ENCODE measurements at places on chromosomes 3 and 15.

GRCh38 chr3:112496366-112497067 is 2.8 kb downstream of the BTLA start:
- no peak for DNase-seq

GRCh38 chr3:192597506-192597905 is 129.8 kb downstream of the FGF12 start:
- no peak for DNase-seq

- no peak for DNase-seq
Measured at GRCh38 chr3:156666073-156666472, 8.3 kb upstream of the TIPARP start.

- no peak for DNase-seq
Measured at GRCh38 chr3:13877911-13878280, 2.0 kb downstream of the WNT7A start.

- DNase-seq, result no peak
Measured at GRCh38 chr3:18609187-18609586, 184.0 kb upstream of the SATB1 start.

DNA sequence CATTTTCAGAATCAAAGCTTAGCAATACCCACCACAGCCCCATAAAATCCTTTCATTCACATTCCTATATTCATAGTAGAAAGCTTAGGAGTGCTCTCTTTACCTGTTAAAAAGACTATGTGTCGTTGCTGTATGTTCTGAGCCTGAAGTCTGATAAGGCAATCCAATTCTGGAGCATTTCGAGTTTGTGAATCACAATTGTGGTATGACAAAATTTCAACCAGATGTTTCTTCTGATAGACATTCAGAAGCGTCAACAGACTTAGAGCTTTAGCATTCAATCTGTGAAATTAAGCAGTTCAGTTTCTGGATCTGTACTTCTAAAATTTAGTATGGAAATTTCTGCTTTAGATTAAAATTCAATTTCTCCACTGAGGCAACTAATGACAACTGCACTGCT is 58.3 kb downstream of the TASOR start:
- no peak for DNase-seq

DNA sequence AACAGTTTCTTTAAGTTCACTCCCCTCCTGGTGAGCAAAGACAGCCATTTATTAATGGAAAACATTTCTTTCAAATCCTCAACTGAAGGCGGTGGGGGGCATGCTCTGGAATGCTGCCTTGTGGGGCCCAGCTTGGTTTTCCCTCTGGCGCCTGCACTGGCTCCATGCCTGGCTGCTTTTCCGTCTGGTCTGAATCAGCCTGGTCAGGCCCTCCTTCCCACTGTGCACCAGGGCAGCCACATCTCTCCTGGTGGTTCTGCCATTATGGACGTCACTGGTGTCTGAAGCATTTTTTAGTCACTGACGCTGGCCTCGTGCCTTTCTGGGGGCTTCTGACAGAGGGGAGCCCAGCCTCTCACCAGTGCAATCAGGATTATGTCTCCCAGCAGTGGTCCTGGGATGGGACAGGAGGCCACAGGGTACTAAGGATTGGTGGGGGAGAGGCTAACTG is 57.6 kb upstream of the APEH start:
- DNase-seq, result no peak

GRCh38 chr3:15703346-15703745 is 94.4 kb downstream of the ANKRD28 start:
- no peak for DNase-seq

DNA sequence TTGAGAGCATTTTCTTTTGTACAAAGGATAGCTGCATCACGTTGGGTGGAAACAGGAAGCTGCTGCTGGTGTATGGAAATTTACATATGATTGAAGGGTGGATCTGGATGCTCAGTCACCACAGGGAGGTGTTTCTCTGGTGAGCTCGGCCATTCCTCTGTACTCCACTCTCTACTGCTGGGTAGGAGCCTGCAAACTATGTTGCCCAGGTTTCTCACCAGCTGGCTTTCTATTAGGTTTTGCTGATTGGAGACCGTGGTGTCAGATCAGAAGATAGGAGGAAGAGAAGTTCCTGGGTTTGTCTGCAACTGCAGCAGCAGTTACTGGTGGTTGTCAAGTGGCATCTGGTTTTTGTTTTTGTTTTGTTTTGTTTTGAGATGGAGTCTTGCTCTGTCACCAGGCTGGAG is 61.7 kb downstream of the TAMM41 start:
- no peak for DNase-seq

Measured in HEK293T (cell line).